ENCODE measurements at places on chromosomes 5 and 9. TPM values are rescaled to one million over a fixed set of nuclear protein-coding genes. Genes with fewer than 3 reads are reported as not detected.

GABRB2 gene
- not detected for total RNA-seq

MRPS30 gene
- total RNA-seq, result 35.7 TPM

MARCOL gene
- not detected for total RNA-seq

SPATA31E1 gene
- total RNA-seq, result not detected

PCDHGA12 gene
- not detected for total RNA-seq

LRRC26 gene
- 1.5 TPM for total RNA-seq

SLC46A2 gene
- total RNA-seq, result not detected

SIT1 gene
- not detected for total RNA-seq

BRD9 gene
- 36.1 TPM for total RNA-seq

NR2F1-AS1 gene
- 2.6 TPM for total RNA-seq

SLF1 gene
- 8.8 TPM for total RNA-seq

SPATA6L gene
- 1.9 TPM for total RNA-seq

PRSS3 gene
- total RNA-seq, result 8.8 TPM

PCDHB10 gene
- total RNA-seq, result 0.06 TPM

ADAMTSL2 gene
- not detected for total RNA-seq

TMEM252 gene
- not detected for total RNA-seq

NR6A1 gene
- total RNA-seq, result 1.9 TPM

ITK gene
- 0.43 TPM for total RNA-seq

SLC6A7 gene
- total RNA-seq, result 0.02 TPM

PRUNE2 gene
- total RNA-seq, result 0.09 TPM

CARD9 gene
- total RNA-seq, result 0.34 TPM

PLAC8L1 gene
- 0.38 TPM for total RNA-seq

IFNB1 gene
- not detected for total RNA-seq

PROB1 gene
- 0.12 TPM for total RNA-seq

TUSC1 gene
- total RNA-seq, result 6.7 TPM

OTP gene
- 0.08 TPM for total RNA-seq

SPINK13 gene
- total RNA-seq, result 0.31 TPM

GPR150 gene
- 0.13 TPM for total RNA-seq

SLC34A3 gene
- total RNA-seq, result 0.07 TPM

ADGRD2 gene
- not detected for total RNA-seq

LYRM7 gene
- total RNA-seq, result 4.2 TPM

TRPM3 gene
- not detected for total RNA-seq

CDH10 gene
- 0.13 TPM for total RNA-seq

CCDC187 gene
- 0.01 TPM for total RNA-seq

PRLR gene
- total RNA-seq, result 0.02 TPM

TAF11L5 gene
- not detected for total RNA-seq

ENHO gene
- 1.9 TPM for total RNA-seq

ORM2 gene
- not detected for total RNA-seq

Measured in A549 treated with dexamethasone at 1 μM for 4 hours (cell line).